ENCODE measurements at places on chromosomes 12 and 14. TPM values are rescaled to one million over a fixed set of nuclear protein-coding genes. Genes with fewer than 3 reads are reported as not detected.

The STAB2 gene
- total RNA-seq, result 0.44 TPM

The PZP gene
- total RNA-seq, result not detected

The MYF6 gene
- total RNA-seq, result not detected

DNA sequence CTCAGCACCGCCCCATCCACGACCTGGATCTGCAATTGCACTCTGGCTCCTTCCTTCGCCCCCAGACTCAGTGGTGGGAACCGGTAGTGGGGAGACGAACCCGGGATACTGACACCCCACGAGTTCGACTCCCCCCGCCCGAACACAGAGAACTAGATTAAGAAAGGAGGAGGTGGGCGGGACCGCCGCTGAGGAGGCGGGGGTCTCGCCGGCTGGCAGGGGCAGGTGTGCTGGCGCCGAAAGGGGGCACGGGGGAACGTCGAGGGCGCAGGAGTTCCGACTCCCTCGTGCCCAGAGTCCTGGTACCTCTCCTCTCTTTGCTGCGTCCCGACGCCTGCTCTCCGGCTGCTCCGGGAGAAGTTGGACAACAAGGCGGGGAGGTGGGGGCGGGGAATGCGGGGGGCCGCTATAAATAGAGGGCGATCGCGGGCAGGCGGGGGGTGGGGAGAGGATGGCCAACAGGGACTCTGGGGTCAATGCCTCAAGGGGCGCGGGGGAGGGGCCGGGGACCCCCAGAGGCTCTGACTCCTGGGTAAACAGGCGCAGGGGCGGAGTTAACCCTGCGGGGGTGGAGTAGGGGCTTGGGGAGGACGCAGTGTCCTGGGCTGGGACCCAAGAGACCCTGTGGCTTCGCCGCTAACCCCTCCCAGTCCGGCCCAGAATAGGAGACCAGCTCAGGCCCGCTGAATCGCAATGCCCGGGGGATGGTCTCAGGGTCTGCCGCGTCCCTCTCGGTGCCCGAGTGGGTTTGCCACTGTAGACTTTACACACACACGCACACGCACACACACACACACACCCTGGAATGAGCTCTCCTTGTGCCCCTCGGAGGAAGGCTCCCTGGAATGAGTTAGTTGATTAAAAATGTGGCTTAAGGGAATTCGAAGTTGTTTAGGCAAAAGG, 761 bp upstream of the NDRG2 start:
- DNase-seq, result peak; percentile 43
- peak overlapping the region; percentile 94 for H3K4me3 ChIP-seq
- no peaks in the 10 kb centered on the region for H3K27me3 ChIP-seq
- H3K4me1 ChIP-seq, result peaks cover 23% of the 10 kb centered on the region
- no peaks in the 10 kb centered on the region for H3K36me3 ChIP-seq

DNA sequence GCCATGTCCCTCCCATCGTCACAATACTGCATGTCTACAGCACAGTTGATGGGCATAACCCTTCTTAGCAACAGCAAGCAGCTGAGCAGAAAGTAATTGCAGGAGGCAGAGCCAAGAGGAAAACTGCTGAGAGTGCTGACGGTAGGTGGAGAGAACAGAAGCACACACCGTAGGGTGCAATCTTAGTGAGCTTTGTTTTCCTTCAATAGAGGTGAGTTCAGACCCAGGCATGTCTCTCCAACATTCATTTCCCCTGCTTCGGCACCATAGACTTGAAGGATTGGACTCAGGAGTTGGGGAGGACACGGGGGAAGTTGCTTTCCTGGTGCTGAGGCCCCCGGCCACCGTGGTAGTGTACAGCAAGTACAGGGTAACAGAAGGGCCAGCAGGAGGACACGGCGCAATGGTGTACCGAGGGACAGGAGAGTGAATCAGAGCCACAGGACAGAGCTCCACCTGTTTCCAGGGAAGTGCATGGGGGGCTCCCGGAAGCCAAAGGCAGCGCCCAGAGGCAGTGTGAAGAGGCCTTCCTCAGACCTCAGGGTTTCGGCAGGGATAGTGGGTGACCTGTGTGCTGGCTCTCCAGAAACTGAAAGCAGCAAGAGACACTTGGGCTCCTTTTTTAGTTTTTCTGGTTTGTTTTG, 36.3 kb upstream of the SINHCAF start:
- H3K36me3 ChIP-seq, result no peaks in the 10 kb centered on the region
- no peak overlapping the region for H3K4me3 ChIP-seq
- H3K27me3 ChIP-seq, result no peaks in the 10 kb centered on the region
- DNase-seq, result no peak
- H3K4me1 ChIP-seq, result no peaks in the 10 kb centered on the region

GRCh38 chr14:100981809-100982208, 78.3 kb upstream of the RTL1 start:
- H3K4me3 ChIP-seq, result no peak overlapping the region
- H3K4me1 ChIP-seq, result no peaks in the 10 kb centered on the region
- no peak for DNase-seq
- H3K27me3 ChIP-seq, result no peaks in the 10 kb centered on the region
- H3K27ac ChIP-seq, result no peak overlapping the region

DNA sequence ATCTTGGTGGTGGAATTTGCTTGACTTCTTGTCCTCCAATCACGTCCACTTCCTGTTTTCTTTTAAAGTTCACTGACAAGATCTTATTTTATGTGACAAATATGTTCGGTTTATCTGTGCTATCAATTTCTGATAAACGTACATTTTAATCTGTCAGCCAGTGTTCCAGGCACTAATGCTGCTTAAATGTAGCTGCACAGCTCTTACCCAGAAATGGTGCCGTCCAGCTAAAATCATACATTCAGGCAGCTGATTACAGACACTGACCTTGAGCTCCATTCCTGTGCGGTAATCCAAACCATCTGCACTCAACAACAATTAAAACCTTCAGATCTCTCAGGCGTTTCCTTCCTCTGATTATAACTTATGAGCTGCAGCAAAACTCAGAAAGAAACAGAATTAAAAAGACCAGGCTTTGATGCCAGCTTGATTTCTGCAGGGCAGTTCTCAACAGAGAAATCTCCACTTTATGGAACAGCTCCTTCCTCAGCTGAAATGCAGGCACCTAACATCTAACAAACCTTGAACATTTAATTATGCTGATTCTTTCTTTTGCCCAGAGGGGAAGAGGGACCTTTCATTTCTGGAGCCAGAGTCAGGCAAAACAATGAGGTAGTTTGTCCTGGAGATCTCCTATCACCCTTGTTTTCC, 26.4 kb upstream of the RASSF3 start:
- peaks cover 34% of the 10 kb centered on the region for H3K4me1 ChIP-seq
- no peaks in the 10 kb centered on the region for H3K36me3 ChIP-seq
- no peaks in the 10 kb centered on the region for H3K27me3 ChIP-seq
- no peak for DNase-seq
- no peak overlapping the region for H3K4me3 ChIP-seq

DNA sequence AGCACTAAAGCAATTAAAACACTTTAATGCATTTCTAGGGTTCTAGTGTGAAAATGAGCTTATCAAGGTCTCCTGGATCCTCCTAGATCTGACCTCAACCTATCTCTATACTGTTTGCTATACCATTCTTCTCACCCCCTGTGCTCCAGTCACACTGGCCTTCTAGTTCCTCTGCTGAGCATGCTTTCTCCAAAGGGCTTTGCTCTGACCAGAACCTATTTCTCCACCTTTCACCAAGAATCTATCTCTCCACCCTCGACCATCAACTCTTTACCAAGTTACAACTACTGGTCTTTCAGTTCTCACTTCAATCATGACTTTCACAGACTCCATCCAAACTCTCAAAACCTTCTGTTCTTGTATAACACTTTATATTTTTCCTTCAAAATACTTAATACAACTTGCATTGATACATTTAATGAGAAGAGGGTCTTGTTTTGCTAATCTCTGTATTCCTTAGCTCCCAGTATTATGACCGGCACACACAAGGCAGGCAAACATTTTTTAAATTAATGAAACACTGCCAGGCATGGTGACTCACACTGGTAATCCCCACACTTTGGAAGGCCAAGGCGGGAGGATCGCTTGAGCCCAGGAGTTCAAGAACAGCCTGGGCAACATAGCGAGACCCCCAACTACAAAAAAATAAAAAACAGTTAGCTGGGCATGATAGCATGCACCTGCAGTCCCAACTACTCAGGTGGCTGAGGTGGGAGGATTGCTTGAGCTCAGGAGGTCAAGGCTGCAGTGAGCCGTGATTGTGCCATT, 22.8 kb downstream of the PPP1R12A start:
- DNase-seq, result no peak
- peaks cover 41% of the 10 kb centered on the region for H3K4me1 ChIP-seq
- H3K4me3 ChIP-seq, result no peak overlapping the region
- H3K36me3 ChIP-seq, result no peaks in the 10 kb centered on the region

DNA sequence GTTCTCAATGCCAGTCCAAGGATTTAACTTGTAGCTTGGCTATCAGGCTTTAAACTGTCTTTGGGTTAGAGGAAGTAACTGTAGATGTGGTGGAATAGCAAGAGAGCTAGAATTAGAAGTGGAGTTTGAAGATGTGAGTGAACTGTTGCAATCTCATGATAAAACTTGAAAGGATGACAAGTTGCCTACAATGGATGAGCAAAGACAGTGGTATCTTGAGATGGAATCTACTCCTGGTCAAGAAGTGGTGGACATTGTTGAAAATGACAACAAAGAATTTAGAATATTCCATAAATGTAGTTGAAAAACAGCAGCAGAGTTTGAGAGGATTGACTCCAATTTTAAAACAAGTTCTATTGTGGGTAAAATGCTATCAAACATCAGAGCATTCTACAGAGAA, 199.0 kb downstream of the DUSP6 start:
- no peak overlapping the region for H3K4me3 ChIP-seq
- no peaks in the 10 kb centered on the region for H3K36me3 ChIP-seq
- H3K27me3 ChIP-seq, result no peaks in the 10 kb centered on the region
- no peak for DNase-seq

- H3K4me3 ChIP-seq, result no peak overlapping the region
- H3K36me3 ChIP-seq, result no peaks in the 10 kb centered on the region
- DNase-seq, result no peak
- H3K27me3 ChIP-seq, result no peaks in the 10 kb centered on the region
- no peak overlapping the region for H3K27ac ChIP-seq
Observed at GRCh38 chr12:31214626-31215517, 111.1 kb downstream of the SINHCAF start.

- no peaks in the 10 kb centered on the region for H3K27me3 ChIP-seq
- no peaks in the 10 kb centered on the region for H3K36me3 ChIP-seq
- no peak overlapping the region for H3K27ac ChIP-seq
Observed at GRCh38 chr12:33427071-33427470, 12.5 kb downstream of the SYT10 start.

GRCh38 chr12:32993404-32993803, 96.8 kb upstream of the PKP2 start:
- no peaks in the 10 kb centered on the region for H3K36me3 ChIP-seq
- no peak for DNase-seq
- no peak overlapping the region for H3K27ac ChIP-seq
- H3K4me3 ChIP-seq, result no peak overlapping the region
- H3K4me1 ChIP-seq, result peaks cover 4% of the 10 kb centered on the region

- H3K27ac ChIP-seq, result no peak overlapping the region
- DNase-seq, result no peak
- peaks cover 50% of the 10 kb centered on the region for H3K36me3 ChIP-seq
- H3K4me3 ChIP-seq, result no peak overlapping the region
- H3K4me1 ChIP-seq, result peaks cover 21% of the 10 kb centered on the region
Observed at GRCh38 chr12:58883576-58884334, 36.5 kb downstream of the LRIG3 start.

DNA sequence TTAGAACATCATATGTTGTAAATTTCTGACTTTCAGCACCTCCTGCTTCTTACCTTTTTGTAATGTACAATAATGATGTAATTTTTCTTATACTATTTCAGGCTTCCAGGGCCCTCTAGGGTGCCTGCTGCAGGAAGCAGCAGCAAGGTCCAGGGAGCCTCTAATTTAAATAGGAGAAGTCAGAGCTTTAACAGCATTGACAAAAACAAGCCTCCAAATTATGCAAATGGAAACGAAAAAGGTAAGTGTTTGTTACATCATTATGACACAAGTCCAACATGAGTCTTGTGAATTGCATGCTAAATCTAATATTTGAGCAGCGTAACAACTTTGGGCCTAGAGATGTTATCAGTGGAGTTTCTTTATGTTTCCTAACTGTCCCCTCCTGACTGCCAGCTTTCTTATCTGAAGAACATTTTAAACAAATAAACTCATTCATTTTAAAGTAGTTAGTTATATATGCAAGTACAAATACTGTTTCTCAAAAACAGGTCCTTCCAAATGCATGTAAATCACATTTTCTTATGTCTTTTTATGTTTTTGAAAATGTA, 167.6 kb downstream of the NAV3 start:
- H3K27ac ChIP-seq, result no peak overlapping the region
- H3K4me3 ChIP-seq, result no peak overlapping the region
- H3K27me3 ChIP-seq, result no peaks in the 10 kb centered on the region
- H3K36me3 ChIP-seq, result no peaks in the 10 kb centered on the region

- no peaks in the 10 kb centered on the region for H3K27me3 ChIP-seq
- H3K4me3 ChIP-seq, result no peak overlapping the region
- no peaks in the 10 kb centered on the region for H3K36me3 ChIP-seq
- no peaks in the 10 kb centered on the region for H3K4me1 ChIP-seq
Observed at GRCh38 chr12:46351886-46352650, 20.5 kb downstream of the SLC38A2 start.

DNA sequence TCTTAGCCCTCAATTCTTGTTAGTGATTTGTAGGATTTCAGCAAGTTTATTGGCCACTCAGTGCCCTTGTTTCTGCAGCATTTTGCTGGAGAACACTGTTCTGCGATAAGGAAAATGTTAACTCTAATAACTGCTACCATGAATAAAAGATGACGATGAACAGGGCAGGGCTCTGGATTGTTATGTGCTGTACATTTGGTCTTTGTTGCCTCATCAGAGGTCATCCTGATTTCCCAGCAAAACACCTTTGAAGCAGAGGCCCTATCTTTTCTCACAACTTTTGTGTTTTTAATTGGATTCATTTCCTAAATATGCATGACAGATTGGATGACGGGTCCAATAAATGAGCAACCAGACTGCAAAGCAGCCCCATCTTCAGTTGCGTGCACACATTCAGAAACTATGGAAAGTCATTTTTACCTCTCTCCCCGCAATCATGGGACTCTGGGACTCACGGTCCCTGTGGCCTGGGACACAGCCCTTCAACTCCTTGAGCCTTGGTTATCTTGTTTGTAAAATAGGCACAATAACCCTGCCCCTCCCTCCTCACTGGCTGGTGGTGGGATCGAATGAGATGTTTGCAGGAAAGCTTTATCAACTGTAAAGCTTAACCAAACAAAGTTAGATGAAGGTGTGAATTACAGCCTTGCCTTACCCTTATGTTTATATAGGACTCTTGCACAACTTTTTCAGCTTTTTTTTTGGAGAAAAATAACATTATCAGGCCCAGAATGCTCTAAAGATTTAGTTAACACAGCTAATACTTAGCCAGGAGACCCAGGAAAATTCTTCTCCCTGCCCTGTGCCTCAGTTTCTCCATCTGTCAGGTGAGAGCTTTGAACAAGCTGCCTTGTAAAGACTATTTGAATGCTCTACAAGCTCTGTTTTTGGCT, 45.4 kb downstream of the RPH3A start:
- no peaks in the 10 kb centered on the region for H3K4me1 ChIP-seq
- H3K27ac ChIP-seq, result no peak overlapping the region
- no peaks in the 10 kb centered on the region for H3K36me3 ChIP-seq
- peaks cover 3% of the 10 kb centered on the region for H3K27me3 ChIP-seq
- DNase-seq, result no peak

- no peaks in the 10 kb centered on the region for H3K4me1 ChIP-seq
- H3K27me3 ChIP-seq, result no peaks in the 10 kb centered on the region
- DNase-seq, result no peak
- no peaks in the 10 kb centered on the region for H3K36me3 ChIP-seq
Observed at GRCh38 chr12:64893961-64894360, 69.5 kb downstream of the TBC1D30 start.

- H3K27ac ChIP-seq, result peak overlapping the region; percentile 51
- H3K27me3 ChIP-seq, result no peaks in the 10 kb centered on the region
- H3K4me3 ChIP-seq, result no peak overlapping the region
- peaks cover 36% of the 10 kb centered on the region for H3K4me1 ChIP-seq
- DNase-seq, result peak; percentile 50
Observed at GRCh38 chr14:35384455-35385041, 20.0 kb downstream of the NFKBIA start.
